ENCODE measurements at places on chromosomes 2 and 18.
A peak's percentile ranks its signal among the peaks of the same experiment; 100 is the strongest.

DNA sequence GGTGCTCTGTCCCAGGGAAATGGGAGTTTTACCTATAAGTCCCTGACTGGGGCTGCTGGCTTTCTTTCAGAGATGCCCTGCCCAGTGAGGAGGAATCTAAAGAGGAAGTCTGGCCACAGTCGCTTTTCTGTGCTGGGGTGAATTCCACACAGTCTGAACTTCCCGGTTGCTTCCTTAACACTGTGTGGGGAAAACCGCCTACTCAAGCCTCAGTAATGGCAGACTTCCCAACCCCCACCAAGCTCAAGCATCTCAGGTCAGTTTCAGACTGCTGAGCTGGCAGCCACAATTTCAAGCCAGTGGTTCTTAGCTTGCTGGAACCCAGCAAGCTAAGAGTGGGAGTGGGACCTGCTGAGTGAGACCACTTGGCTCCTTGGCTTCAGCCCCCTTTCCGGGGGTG lies 54.9 kb downstream of the NUP35 start:
- DNase-seq, result no peak

DNA sequence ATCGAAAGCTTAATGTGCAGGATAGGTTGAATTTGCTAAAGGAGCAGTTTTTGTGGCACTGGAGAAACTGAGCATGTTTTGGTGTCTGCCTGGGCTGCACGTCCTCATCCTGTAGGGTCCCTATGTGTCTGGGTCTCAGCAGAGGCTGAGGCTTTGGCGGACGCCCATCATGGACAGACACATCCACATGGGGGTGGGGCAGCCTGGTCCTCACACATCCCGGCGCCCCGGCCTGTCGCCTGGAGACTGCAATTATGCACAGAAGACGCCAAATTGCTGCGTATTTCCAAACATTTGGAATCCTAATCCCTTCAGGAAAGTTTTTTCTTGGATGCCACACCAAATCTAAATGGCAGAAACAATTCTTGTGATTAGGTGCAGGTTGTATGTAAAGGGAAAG lies 128.2 kb upstream of the TWIST2 start:
- no peak for DNase-seq

GRCh38 chr2:211247751-211248150 lies 691.4 kb downstream of the CPS1 start:
- no peak for DNase-seq

- no peak for DNase-seq
Observed at GRCh38 chr2:240111253-240111652, 24.9 kb downstream of the COPS9 start.

GRCh38 chr2:119231975-119232665 lies 8.5 kb downstream of the STEAP3 start:
- DNase-seq, result peak; percentile 52

- DNase-seq, result peak; percentile 30
Observed at GRCh38 chr2:189165656-189166380, 13.7 kb downstream of the COL5A2 start.

GRCh38 chr2:225177098-225177497 lies 134.8 kb upstream of the DOCK10 start:
- DNase-seq, result peak; percentile 55

GRCh38 chr2:110744429-110744828 lies 12.1 kb downstream of the ACOXL start:
- no peak for DNase-seq

DNA sequence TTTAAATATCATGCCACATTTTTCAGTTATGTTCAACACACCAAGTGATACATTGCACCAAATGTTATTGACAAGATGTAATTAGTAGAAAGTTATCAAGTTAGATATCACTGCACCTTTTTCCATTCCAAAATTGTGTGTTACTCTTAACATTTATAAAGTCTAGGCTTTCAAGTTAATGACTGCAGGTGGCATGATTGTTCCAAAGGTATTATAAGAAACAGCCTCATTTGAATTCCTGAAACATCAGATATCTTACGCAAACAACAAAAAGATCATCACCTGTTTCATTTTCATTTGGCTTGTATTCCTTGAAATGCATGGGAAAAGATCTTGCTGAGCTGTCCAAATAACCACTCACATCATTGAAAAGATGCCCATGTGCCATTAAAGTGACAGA lies 1528.2 kb upstream of the ZEB2 start:
- no peak for DNase-seq

DNA sequence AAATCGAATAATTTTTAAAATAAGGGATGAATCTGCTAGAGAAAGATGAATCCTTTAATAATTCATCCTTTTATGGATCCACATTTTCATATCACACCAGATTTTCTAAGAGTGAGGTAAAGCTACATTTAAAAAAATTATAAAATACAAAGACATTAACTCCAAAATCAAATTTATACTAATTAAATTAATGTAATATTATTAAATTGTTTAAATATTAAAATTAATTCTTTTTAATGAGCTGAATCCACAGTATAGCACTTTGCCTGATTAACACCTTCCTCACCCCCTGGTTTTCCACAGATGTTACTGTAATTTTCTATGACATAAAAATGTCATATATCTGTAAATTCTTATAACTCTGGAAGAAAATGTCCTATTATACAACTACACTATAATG lies 26.2 kb downstream of the ZRANB3 start:
- DNase-seq, result no peak

Measured in HFFc6 (cell line).